ENCODE measurements at places on chromosomes 4 and X.

GRCh38 chr4:40991908-40992307 lies 222.4 kb downstream of the APBB2 start:
- DNase-seq = no peak

DNA sequence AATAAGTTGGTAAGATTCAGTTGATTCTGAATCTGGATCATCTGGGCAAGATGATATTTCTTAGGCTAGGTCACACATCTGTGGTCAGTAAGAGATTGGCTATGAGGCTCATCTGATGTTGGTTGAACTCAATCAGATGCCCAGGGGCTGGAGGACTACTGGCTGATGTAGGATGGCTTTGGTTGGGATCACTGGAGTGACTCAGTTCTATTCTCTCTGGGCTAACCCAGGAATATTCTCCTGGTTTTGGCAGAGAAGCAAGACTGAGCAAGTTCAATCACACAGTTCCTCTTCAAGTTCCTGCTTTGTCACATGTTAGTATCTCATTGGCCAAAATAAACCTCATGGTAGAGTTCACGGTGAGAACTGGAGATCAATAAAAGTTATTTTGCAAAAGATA lies 902.3 kb upstream of the SLIT2 start:
- no peak for DNase-seq

DNA sequence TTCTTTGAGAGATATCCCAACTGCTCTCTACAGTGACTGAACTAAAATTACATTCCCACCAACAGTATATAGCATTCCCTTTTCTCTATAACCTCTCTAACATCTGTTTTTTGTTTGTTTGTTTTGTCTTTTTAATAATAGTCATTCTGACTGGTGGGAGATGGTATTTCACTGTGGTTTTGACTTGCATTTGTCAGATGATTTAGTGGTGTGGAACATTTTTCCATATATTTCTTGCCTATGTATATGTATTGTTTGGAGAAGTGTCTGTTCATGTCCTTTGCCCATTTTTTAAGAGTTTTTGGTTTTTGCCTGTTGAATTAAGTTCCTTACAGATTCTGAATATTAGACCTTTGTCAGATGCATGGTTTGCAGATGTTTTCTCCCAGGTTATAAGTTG lies 9.0 kb downstream of the USO1 start:
- no peak for DNase-seq

DNA sequence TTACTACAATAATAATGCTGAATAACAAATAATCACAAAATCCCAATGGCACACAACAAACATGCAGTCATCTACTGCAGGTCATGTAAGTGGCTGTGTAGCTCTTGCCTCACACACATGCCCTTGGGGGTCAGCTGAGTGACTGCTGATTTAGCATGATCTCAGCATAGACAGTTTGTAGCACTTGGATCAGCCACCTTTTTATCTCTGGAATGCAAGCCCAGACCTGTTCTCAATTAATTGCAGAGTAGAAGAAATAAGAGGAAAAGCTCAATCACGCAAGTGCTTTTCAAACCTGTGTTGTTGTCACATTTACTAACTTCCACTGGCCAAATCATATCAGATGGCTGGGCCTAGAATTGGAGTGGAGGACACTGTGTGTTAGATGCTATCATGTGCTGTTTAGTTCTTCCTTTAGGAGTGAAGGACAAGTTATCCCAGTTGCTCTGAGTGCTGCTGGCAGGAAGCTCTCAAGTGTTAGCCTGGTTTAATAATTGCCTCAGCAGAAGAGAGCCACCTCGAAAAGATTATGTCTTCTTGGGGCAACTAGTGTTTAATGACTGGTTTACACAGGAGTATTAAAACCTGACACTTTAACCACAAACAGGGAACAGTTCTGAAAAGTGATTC lies 128.3 kb upstream of the EPHA5 start:
- no peak for DNase-seq

All from dorsolateral prefrontal cortex (tissue), 122 donors.